OCI-M1 (cell line): ENCODE measurements at places on chromosomes 3 and 15.

GRCh38 chr15:42218953-42219592, 11.0 kb upstream of the VPS39 start:
- DNase-seq: no peak

DNA sequence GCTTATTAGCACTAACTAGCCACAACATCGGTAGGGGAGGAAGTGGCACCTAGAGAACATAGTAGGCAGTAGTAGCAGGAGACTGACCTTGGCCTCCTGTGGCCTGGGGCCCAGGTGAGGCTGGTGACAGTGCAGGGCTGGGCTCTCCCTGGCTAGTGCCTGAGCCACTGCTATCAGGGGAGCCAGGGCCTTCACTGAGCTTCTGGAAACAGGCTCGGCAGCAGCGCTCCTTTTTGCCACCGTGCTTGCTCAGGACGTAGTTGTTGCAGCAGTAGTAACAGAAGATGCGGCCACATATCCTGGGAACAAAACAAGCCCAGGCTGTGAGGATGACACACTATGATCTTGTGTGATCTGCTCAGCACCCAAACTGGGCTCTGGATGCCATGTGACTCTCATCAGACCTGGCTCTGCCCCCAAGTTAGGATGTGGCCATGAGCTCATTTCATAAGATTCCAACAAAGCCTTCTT, 15.1 kb downstream of the CXCR6 start:
- no peak for DNase-seq

DNA sequence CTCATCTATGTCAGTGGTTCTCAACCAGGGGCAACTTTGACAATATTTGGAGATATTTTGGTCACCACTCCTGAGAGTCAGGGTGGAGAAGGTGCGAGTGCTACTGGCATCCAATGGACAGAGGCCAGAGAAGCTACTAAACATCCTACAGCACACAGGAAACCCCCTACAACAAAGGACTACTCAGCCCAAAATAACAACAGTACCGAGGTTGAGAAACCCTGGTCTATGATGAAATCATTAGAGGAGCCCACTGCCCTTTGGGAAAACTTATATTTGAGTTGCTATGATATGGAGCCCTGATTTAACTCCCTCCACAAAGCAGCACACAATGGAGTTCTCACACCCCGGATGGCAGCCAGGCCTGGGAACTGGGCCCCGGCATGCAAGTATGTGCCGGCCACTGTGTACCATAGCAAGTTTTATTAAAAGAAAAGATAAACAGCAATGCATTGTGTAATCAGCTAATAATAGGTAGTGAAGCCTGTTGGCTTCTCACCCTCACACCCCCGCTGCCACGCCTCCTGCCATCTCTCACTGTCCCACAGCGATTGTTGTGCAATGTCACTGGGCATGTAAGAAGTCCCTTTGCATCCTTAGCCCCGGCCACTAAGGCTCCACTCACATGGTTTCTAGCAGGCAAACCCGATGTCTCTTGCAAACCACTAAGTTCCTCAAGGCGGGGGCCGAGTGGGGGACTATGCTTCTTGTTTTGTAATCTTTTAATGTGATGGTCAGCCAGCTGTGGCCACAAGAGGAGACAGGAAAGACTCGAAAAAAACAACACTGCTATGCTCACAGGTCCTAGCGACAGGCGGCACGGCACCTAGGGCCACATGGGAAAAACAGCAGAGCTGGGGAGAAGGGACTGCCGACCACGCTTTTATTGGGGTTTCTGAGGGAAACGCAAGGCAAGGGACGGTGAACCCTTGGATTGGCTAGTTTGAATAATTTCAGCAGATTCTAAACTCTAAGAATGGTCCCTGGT, 110.0 kb downstream of the AQP9 start:
- DNase-seq: peak; percentile 68

DNA sequence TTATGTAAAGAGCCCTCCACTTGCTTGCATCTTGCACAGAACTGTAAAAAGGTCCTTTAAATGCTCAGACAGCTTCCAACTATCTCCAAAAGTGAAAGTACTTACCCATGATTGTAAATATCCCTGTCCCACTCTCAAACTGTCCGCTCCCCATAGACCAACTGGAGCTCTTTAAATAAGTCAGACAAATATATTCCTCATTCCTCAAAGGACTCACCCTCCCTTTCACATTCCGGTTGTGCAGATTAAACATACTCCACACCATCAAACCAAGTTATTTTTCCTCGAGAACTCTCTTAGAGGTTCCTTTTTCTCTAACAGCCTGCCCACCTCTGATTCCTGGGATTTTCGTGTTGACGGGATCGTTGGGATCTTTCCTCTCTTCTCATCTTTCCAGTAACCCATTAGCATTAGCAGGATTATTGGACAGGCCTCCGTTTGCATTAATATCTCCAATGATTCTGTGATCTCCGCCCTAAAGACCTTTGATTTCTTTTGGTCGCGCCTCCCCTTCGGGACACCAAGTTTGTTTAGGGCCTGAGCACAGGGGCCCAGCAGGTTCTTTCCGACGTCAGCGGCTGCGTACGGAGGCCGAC, 763 bp downstream of the GOLGB1 start:
- peak; percentile 54 for DNase-seq

GRCh38 chr3:18425641-18426257, 610 bp upstream of the SATB1 start:
- DNase-seq: no peak

- no peak for DNase-seq
Measured at GRCh38 chr15:66130496-66131034, 123.0 kb downstream of the MEGF11 start.

- no peak for DNase-seq
Measured at GRCh38 chr15:25832158-25832557, 31.0 kb downstream of the ATP10A start.

DNA sequence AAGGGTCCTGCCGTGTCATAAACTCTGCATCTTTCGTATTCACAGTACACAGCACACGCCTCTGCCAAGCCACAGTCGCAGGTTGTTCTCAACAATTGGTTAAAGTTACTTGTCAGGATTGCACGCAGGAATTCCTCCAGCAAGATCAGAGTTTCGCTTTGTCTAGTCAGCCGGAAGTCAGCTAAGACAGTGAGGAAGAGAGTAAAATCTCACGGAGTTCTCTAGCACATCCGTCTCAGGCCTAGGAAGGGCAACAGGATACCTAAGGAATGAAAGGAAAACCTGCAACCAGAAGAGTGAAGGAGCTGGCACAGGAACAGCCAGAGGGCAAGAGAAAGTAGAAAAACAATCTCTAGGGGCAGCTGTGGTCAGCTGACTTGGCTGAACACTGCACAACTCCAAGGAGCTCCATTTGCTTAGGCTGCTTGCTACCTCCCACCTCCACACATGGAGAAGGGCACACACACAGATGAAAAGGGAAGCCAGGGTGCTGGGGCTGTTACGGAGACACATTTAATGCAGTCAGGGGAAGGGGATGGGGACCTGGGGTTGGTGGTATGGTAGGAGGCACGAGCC, 23.7 kb downstream of the RORA start:
- no peak for DNase-seq

- no peak for DNase-seq
Measured at GRCh38 chr15:34716111-34716510, 38.7 kb downstream of the GJD2 start.

DNA sequence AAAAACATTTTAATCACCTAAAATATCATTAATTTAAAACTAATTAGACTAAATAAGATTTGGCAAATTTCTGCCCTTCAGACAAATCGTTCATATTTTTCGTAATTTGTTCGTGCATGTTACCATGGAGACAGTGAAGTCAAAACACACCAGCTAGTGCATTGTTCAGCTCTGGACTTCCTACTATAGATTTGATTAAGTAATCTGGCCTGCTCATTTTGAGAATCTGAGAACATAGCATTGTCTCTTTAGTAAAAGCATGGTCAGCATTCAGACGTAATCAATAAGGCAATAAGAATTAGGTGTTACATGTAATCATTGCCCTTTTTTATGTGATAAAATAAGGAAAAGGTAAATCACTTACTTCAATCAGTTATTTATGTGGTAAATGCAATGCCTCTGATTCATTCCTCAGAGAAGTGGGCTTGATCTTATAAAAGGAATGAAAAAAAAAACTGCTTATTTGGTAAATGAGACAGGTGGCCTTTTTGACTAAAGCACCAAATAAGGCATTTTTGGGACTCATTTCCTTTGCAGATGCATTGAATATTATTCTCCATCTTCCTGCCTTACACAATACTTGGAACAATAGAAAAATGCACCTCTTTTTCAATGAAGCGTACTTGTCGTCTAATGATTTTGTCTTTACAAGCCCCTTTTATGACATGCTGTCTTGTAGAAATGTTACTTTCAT, 84.5 kb upstream of the FNDC3B start:
- no peak for DNase-seq

DNA sequence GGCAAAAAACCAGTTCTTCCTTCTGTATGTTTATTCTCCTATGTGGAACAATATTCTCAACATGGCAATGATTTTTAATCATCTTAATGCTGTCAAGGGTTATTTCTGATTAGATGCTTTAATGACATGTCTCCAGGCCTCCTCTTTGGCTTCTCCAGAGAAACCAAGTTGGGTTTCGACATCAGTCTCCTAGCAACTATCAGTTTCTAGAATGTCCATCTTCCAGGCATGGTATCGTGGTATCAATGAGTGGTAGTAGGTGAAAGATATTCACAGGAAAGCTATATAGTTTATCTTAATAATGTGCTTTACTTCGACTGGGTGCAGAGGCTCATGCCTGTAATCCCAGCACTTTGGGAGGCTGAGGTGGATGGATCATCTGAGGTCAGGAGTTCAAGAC, 128.5 kb downstream of the C3orf70 start:
- DNase-seq: peak; percentile 39

DNA sequence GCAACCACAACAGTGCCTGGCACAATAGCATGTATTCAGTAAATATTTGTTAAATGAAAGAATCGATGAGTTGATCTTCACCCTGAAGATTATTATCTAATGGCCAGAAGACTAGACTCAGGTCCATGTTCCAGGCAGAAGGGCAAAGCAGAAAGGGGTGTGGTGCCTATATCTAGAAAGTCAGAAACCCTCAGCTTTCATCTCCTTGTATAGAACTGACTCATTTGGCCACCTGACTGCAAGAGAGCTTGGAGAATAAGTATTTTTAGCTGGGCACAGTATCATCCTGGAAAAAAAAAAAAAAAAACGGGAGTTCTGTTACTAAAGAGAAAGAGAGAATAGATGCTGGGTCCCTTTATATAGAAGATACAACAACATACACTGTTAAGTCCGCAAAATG, 69.7 kb upstream of the SPRED1 start:
- DNase-seq: no peak

DNA sequence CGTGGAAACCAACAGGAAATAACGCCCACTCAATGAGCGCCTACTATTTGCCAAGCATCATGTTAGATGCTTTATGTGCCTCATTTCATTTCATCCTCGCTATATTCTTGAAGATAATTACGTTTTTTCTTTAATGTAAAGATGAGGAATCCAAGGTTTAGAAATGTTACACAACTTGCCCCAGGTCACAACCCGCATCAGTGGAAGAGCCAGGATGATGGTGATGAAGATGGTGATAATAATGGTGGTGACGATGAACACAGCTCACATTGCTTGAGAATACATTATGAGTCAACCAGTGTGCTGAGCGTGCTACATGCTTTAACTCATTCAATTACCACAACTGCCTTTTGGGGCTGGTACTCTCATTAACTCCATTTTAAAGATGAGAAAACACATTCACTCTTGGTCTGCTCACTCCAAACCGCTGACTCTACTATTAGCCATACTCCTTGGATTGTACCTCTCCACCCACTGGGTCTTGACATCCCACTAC, 21.5 kb upstream of the MYO1E start:
- DNase-seq: no peak

GRCh38 chr3:120498556-120499346, 48.0 kb upstream of the FSTL1 start:
- no peak for DNase-seq

- DNase-seq: no peak
Measured at GRCh38 chr3:168424059-168424734, 328.5 kb upstream of the GOLIM4 start.

DNA sequence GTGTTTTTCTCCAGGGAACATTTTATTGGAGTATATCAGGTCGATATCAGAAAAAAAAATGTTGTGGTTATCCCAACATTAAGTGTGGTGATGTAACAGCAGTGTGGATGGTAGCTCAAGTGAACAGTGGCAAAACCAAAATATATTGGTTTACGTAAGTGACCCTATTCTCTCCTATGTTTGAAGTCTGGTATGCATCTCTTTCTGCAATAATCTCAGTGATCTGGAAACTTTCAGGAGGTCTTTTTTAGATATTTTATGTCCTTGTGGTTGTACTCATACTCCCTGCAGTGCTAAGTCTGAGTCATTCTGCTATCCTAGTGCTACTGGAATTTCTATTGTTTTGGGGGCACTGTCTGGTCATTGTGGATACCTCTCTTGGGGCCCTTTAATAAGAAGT, 137.9 kb downstream of the SNRPN start:
- DNase-seq: no peak

- DNase-seq: peak; percentile 69
Measured at GRCh38 chr3:10941972-10942371, 50.6 kb upstream of the SLC6A1 start.

DNA sequence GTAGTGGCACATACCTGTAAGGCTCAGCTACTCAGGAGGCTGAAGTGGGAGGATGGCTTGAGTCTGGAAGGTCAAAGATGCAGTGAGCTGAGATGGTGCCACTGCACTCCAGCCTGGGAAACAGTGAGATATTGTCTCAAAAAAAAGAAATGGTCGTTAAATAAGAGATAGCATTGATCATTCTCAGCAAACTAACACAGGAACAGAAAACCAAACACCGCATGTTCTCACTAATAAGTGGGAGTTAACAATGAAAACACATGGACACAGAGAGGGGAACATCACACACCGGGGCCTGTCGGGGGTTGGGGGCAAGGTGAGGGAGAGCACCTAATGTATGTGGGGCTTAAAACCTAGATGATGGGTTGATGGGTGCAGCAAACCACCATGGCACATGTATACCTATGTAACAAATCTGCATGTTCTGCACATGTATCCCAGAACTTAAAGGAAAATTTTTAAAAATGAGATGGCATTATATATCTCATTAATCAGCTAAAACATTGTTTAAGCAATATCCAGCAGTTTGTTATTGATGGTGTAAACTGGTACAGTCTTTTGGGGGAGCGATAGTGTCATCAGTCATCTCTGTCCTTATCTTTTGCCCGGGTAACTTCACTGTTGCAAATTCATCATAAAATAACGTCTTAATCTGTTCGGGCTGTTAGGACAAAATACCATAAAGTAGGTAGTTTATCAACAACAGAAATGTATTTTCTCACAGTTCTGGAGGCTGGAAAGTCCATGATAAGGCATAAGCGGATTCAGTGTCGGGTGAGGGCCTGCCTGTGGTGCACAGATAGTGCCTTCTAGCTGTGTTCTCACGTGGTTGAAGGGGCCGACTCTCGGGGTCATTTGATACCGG, 1.7 kb upstream of the MAN2A2 start:
- peak; percentile 98 for DNase-seq

- no peak for DNase-seq
Measured at GRCh38 chr3:61578667-61579367, 17.4 kb downstream of the PTPRG start.

- DNase-seq: peak; percentile 76
Measured at GRCh38 chr3:105866656-105867653, 1.9 kb downstream of the CBLB start.

DNA sequence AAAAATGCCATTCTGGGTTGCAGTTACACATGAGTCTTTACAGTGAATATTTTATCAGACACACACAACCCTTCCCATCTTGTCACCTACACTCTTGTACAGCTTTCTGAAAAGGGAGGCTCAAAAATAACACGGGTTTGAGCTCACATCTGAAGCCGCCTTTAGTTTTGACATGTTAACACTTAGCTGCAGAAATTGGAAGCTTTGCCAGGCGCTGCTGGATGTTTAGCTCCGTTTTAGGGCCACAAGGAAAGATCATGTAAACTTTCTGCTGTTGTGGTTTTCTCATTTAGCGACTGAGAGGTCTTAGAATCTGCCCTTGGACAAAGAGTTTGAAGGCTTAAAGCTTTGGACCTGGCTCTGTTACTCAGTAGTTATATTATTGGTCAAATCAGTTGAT, 120.1 kb downstream of the OXNAD1 start:
- DNase-seq: no peak
